ENCODE measurements at places on chromosomes 1 and 21.

DNA sequence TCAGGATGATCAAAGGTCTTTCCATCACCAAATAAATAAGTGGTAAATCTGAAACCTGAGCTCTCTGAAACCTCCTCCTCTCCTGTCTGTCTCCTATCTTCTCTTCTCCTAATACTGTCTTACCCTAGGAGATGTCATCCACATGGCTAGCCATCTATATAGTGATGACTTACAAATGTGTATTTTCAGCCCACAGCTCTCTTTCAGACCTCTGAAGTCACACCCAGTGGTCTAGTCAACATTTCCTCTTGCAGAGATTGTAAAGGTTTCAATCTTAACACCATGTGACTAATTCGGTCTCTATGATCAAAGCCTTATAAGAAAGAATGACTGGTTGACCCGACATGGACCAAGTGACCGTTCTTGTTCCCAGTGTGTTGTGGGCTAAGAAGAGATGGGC, 63.1 kb upstream of the DPT start:
- DNase-seq, result no peak

DNA sequence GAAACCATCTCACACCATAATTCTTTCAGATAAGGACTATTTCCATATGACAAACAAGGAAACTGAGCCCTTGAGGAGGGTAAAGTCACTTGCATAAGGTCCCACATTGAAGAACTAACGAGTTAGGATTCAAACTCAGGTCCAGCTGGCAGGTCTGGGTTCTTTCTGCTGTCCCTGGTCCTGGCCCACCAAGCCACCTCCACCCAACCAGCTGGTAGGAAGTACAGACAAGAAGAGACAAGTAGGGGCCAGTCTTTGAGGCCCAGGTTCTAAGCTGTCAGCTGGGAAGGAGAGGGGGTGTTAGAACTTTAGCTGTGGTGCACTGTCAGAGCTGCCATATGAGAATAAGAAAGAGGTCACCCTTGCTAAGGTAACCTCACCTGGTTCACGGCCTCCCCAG, 188.6 kb downstream of the TRABD2B start:
- no peak for DNase-seq

DNA sequence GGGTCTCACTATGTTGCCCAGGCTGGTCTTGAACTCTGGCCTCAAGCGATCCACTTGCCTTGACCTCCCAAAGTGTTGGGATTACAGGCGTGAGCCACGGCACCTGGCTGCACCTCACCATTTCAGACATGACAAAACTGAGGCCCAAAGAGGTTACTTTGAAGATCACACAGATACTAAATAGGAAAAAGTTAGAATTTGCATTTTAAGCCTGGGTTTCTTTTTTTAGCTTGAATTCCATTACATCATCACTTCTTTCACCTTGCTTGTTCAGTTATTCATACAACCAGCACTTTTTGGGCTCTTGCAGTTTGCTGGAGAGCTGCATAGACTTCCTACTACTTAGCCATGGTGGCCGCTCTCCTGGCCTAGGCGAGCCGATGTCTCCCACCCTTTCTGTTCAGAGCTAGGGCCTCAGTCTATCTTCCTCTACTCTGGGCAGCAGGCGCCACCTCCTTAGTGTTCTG, 16.3 kb upstream of the CD2 start:
- no peak for DNase-seq

DNA sequence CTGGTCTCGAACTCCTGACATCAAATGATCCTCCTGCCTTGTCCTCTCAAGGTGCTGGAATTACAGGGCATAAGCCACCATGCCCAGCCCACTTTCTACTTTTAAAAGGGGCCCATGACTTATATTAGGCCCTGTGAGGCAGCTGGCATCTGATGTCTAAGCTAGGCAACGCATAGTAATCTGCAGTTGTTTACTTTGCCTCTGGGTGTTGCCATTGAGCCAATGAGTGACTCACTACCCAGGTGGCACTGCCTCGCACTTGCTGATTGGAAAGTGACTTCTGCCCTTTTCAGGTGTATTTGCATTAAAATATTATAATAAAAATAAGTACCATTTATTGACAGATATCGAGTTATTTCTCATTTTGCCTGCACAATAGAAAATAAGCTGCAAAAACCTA, 84.9 kb downstream of the KIF14 start:
- no peak for DNase-seq

GRCh38 chr1:185309566-185309965, 7.5 kb downstream of the IVNS1ABP start:
- DNase-seq, result no peak

DNA sequence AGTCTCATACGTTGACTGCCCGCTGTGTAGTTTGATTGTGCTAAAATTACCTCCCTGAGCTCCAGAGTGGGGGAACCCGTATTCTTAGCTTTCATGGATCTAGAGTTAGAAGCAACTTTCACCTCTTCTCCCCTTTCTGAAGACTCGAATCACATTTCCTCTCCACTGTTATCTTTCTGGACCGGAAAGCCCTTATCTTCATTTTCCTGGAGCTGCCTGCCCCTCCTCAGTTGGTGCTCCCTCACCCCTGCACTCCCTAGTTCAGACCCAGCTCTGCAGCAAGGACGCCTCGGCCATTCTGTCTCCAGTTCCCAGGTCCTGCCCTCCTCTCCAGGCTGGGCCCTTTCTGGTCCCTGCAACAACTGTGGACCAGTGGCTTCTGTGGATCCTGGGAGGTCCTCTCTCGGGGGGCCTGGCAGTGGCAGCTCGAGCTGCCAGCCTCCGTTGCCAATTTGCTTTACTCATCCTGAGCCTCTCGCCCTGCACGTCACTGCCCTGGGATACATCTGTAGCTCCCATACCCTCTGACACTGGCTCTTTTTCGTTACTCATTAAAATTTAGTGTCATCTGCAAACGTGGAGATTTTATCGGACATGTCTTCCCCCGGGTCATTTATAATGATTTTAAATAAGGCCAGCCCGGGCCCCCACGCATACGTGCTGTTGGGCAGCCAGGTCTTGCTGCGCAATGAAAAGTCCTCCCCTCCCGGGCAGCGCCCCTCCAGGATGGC, 141.5 kb upstream of the VAMP3 start:
- DNase-seq, result no peak
